ENCODE measurements at places on chromosomes 12 and 14. TPM values are rescaled to one million over a fixed set of nuclear protein-coding genes. Genes with fewer than 3 reads are reported as not detected.

EMP1 gene
- total RNA-seq = 0.66 TPM

RAPGEF3 gene
- total RNA-seq = 13.3 TPM

FGF6 gene
- not detected for total RNA-seq

AKAP5 gene
- total RNA-seq = 2.8 TPM

GLIPR1L2 gene
- total RNA-seq = not detected

ANKRD33 gene
- 1.7 TPM for total RNA-seq

SRRM4 gene
- 0.96 TPM for total RNA-seq

FAM186B gene
- total RNA-seq = 0.21 TPM

DNA sequence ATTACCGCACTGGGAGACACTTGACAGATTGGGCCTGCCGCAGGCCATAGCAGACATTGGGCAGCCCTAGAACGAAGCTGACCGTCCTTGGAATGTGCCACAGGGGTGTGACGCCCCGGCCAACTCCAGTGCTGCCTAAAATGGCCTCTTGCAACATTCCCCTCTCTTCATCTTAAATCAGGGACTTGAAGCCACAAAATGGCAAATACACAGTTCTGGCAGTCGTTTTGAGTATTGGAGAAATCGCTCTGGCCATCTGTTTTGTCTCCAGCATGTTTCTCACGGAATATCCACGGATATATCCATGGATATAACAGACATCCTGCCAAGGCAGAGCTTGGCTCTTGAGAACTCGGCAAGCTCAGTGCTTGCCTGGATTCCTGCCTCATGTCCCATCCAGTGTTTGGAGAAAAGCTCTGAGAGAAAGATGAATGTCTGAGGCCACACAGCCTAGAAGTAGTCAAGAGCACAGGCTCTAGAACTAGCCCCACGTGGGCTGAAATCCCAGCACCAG lies 158.4 kb downstream of the CHST11 start:
- DNase-seq = no peak

DNA sequence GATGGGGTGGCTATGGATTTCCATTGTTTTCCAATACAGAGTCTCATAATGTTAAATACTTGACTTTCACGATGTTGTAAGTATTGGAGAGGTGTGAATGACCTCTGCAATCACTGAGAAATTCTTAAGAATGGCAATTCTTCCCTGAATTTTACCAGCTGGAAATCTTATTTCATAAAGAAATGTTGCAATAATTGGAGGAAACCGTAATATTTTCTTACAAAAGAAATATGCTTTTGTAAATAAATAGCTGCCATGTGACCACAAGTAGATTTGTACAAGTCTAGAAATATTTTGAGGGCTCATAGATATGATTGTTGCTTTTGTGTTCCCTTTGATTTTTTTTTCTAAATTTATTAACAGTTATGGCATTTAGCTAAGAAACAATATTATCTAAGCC lies 308.7 kb upstream of the ATP2B1 start:
- no peak for DNase-seq

GRCh38 chr14:31265701-31266398 lies 58.3 kb upstream of the HECTD1 start:
- DNase-seq = no peak

GRCh38 chr14:93115821-93116675 lies at the start of gene ITPK1:
ITPK1 (minus strand) TSS chr14:93115925; CDS start chr14:93115163, 762 bp downstream.
- peak; percentile 52 for DNase-seq

DNA sequence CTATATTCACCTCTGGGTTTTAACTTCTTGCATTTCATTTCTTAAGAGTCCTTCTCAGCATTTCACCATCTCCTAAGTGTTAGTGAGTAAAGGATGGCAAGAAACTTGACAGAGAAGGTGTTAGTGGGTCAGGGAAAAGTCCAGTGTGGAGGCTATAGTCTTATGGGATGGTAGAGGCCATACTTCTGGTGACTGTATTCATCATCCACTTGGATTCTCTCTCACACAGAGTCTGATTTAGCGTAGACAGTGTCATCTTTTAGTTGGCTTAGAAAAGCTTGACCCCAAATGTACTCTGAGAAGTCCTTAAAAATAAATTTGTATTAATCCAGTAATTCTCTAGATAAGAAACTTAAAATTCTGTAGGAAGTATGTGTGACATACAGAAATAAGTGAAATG lies 232.4 kb upstream of the FBXO33 start:
- DNase-seq = no peak

GRCh38 chr14:57485635-57486034 lies 8.0 kb downstream of the CCDC198 start:
- no peak for DNase-seq

DNA sequence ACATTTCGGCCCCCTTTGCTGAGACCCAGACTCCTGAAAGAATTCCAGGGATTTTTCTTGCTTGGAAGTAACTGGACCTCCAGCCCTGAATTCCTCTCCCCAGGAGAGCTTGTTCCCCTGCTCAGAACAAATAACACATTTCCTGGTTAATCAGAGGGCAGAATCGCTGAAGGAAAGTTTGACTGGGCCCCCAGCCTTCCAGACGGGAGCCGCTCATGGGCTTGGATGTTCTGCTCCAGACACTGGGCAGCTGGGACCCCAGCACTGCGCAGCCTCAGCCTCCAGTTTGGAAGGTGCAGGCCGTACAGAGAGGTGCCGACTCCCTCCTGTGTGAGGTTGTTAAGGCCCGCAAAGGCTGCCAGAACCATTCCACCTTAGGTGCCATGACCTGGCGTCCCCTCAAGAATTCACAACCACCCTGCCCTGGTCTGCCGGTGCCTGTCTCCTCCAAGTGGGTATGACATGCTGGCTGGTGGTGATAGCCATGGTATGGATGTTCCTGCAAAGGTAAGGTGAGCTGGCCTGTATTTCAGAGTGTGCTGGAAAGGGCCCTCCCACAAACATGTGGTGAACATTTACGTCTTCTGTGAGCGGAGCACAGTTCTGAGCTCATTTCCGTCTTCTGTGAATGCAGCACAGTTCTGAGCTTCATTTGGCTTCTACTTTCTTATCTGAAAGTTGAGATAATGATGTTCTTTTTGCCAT lies 5.1 kb upstream of the LTBP2 start:
- no peak for DNase-seq

GRCh38 chr12:26125400-26126339 lies 833 bp upstream of the BHLHE41 start:
- DNase-seq = peak; percentile 69

GRCh38 chr12:69966409-69966808 lies 141.4 kb downstream of the MYRFL start:
- no peak for DNase-seq

- no peak for DNase-seq
These were observed 367.5 kb downstream of the DAD1 start for GRCh38 chr14:22221508-22221907.

DNA sequence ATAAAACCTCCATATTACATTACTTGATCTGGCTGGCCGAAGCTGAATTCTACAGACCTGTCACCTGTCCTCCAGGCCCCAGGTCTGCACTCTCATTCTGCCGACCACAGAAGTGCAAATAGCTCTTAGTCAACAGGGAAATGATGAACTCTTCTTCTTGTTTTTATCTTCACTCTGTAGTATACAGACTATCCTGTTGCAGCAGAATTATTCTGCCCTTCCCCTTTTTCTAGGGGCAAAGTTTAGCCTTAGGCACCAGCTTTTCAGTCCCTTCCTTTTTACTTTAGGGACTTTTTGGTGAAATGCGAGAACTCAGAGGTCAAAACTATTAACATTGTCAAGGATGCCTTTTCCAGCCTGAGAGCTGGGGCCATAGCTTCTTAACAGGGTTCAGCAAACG lies 229.6 kb upstream of the EGLN3 start:
- DNase-seq = no peak

DNA sequence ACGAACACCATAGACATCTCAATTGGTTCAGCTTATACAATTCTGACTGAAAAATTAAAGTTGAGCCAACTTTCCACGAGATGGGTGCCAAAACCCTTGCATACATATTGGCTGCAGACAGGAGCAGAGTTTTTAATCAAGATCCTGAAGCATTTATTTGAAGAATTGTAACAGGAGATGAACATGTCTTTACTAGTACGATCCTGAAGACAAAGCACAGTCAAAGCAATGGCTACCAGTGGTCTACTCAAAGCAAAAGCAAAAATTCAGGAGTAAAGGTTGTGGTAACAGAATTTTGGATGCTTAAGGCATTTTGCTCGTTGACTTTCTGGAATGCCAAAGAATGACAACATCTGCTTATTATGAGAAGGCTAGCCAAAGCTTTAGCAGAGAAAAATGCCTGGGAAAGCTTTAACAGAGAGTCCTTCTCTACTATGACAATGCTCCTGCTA lies 20.7 kb downstream of the ZDHHC17 start:
- DNase-seq = no peak

GRCh38 chr14:100282766-100283419 lies 23.4 kb downstream of the SLC25A29 start:
- DNase-seq = no peak

- no peak for DNase-seq
These were observed 104.4 kb downstream of the FOXA1 start for GRCh38 chr14:37490607-37491006.

DNA sequence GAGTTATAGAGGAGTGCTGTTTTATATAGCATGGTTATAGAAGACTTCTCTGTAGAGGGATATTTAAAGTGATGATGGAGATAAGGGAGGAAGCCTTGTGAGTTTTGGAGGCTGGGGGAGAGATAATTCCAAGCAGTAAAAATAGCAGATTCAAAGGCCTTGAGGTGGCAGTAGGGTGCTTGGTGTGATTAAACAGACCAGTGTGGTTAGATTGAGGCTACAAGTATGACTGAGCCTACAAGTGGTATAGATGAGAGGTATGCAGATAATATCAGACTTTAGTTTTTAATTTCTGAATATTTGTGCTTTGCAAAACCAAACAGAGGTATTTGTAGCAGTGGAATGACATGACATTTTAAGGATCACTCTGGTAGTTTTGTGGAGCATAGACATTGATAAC lies 20.3 kb downstream of the FANCM start:
- DNase-seq = no peak

- no peak for DNase-seq
These were observed 445.5 kb upstream of the GARIN6 start for GRCh38 chr12:99201906-99202645.

DNA sequence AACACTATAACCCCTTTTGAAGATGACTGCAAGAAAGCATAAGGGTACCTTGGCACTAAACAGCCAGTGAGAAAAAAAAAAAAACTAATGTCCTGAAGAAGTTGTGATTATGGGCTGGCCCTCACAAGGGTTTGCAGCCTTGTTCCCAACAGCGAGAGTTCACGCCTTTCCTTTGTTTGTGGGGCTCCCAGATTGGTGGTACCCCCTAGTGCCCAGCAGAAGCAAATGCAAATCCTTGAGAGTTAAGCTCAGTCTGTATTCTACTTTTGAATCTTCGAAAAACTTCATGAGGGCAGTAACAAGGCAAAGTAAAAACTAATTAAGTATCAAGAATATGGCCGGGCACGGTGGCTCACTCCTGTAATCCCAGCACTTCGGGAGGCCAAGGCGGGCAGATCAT lies 238.9 kb upstream of the LMO3 start:
- DNase-seq = peak; percentile 29

Measured in WTC11 (cell line).